Frontal cortex (tissue), 4 donors: ENCODE measurements at places on chromosomes 2 and 18. TPM values are rescaled to one million over a fixed set of nuclear protein-coding genes. Genes with fewer than 3 reads are reported as not detected.

Gene PLEKHB2
- 114 TPM for total RNA-seq

Gene VAMP5
- total RNA-seq: 3.3 TPM

Gene SATB2
- 440 TPM for total RNA-seq

Gene CYP27C1
- 2.4 TPM for total RNA-seq

Gene CROCC2
- not detected for total RNA-seq

Gene SLC5A7
- 1.6 TPM for total RNA-seq

Gene DOK1
- 3.7 TPM for total RNA-seq

Gene ANKRD12
- 135 TPM for total RNA-seq

Gene MOGAT1
- total RNA-seq: not detected

Gene ANKRD30BL
- total RNA-seq: 12.6 TPM

Gene CFAP65
- 0.82 TPM for total RNA-seq

Gene SLC9A4
- total RNA-seq: under 0.01 TPM

Gene REG3A
- total RNA-seq: not detected

Gene HOXD4
- not detected for total RNA-seq

Gene KCNF1
- total RNA-seq: 20.0 TPM

Gene C2orf72
- 27.7 TPM for total RNA-seq

Gene TUBA3E
- total RNA-seq: not detected

Gene BCL2
- 17.9 TPM for total RNA-seq

Gene EPAS1
- 3.7 TPM for total RNA-seq

Gene ASB3
- 80.7 TPM for total RNA-seq

Gene MROH2A
- not detected for total RNA-seq

Gene TTC21B
- 91.3 TPM for total RNA-seq
